NCI-H446 treated with DMSO at 0.1 percent for 48 hours (cell line): ENCODE measurements at places on chromosomes 7 and 10.

- no peak for DNase-seq
These were observed 213.7 kb downstream of the ITGB1 start for GRCh38 chr10:32744321-32744720.

DNA sequence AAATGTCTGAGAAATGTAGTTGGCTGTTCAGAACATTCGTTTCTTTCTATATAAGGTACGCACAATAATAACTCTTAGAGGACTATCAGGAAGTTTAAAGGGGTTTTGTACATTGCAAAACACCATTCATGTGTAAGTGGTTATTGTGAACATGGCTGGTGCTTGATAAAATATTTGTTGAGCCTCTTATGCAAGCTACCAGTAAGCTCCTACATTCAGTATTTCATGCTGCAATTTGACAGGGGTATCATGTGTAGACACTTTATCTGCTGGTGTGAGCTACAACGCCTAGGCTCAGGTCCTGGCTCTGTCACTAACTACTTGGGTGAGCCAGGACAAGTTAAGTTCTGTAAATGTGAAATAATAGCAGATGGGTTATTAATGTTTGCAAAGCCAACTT is 75.5 kb downstream of the MAP3K8 start:
- DNase-seq, result no peak

DNA sequence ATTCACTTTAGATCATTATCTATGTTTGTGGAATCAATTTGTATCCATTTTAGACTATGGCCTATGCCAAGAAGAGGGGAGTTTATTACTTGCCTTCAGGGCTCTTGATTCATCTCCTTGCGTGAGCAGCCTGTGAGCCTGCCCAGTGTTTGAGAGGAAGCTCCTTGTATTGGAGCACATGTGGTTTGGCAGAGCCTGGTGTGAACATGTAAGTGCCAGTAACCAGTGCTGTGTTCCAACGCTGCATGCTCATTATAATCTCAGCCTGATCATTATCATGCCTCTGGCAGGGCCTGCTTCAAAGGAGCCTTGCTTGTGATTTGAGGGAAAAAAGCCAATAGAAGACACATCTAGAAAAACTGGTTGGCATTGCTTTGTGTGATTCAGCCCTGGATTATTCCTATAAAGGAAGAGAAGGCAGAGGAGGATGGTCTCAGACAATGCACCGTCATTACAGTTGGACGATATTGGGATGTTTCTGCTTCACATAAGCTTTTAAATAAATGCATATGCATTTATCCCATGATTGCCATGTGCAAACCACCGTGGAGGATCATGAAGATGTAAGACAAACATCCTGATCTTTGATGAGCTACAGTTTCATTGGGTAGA is 203.4 kb upstream of the AHR start:
- DNase-seq, result no peak

DNA sequence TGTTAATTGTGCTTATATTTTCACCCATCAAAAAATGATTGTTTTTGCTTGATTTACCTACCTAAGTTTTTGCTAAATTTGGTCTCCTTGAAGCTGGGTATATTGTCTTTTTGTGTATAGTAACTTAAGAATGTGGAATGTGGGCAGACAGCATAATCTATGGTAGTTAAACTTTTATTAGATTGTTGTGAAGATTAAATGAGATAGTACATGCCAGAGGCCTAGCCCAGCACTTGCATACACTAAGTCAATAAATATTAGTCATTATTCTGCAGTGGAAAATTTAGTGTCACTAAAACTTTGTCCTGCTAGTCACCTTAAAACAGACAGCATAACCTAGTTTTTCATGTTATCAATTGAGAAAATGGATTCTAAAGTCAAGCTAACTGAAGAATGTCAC is 19.3 kb upstream of the RPA3 start:
- no peak for DNase-seq

DNA sequence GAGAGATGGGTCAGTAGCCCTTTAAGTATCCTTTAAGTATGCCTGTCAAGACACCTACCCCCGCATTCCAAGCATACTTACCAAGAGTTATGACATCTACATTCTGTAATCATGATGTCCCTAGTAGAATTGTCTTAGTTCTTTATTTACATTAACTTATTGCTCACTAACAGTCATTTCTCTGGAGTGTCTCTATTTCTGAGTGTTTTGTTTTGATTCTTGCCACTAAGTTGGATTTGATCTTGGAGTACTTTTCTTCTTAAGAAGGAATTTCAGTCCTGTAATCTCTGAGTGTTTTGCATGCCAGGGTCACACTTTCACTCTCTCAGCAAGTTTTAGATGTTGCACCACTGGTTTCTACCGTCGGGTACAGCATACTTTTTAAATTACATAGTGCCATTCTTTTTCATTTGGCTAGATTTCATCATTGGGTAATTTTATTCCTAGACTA is 1053.9 kb downstream of the KCNMA1 start:
- no peak for DNase-seq

GRCh38 chr7:32115831-32116230 is 45.6 kb upstream of the PDE1C start:
- DNase-seq, result no peak

- DNase-seq, result no peak
These were observed 92.8 kb upstream of the FAM133B start for GRCh38 chr7:92682903-92683539.

DNA sequence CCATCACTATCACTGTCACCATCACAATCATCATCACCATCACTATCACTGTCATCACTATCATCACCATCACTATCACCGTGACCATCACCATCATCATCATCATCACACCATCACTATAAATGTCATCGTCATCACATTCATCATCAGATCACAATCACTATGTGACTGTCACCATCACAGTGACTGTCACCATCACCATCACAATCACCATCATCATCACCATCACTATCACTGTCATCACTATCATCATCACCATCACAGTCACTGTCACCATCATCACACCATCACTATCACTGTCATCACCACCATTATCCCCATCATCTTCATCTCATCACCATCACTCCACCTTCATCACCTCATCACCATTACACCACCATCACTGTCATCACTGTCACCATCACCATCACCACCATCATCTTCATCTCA is 31.0 kb downstream of the PWWP2B start:
- DNase-seq, result no peak

- no peak for DNase-seq
These were observed 522 bp downstream of the CCL24 start for GRCh38 chr7:75813084-75813483.

DNA sequence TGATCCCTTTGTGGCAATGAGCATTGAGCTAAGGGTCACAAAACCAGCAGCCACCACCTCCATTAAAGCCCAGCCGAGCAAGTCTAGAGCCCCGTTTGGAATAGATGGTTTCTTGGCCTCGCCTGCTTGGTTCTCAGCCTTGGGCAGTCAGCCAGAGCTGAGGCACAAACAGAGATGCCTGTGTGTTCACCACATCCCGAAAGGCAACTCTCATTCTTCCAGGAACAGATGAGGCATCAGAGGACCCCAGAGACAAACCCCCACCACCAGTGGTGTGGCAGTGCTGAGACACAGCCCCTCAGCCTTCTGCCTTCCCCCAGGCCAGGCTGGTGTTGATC is 203.3 kb upstream of the ZMIZ1 start:
- DNase-seq, result peak; percentile 28

GRCh38 chr10:63481815-63482421 is 16.1 kb upstream of the JMJD1C start:
- no peak for DNase-seq

DNA sequence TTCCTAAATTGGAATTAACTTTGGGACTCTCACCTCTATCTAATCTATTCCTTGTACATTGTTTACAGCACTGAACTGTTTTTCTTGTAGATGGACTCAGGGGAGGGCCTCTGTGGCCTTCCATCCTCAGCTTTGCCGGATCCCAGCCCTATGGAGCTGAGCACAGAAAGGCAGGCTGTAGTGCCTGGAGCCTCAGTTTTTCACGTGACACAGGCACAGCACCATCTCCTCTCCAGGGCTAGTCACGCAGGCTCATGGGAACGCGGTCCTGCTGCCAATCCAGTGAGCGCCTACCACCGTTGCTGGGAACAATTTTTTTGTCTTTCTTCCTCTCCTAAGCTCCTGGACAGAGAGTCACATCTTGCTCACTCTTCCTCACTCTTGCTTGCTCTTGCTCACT is 75.6 kb upstream of the DDC start:
- no peak for DNase-seq

GRCh38 chr10:130750441-130750840 is 561.1 kb downstream of the TCERG1L start:
- no peak for DNase-seq

- DNase-seq, result no peak
These were observed 95.7 kb upstream of the PALS2 start for GRCh38 chr7:24477398-24478136.

DNA sequence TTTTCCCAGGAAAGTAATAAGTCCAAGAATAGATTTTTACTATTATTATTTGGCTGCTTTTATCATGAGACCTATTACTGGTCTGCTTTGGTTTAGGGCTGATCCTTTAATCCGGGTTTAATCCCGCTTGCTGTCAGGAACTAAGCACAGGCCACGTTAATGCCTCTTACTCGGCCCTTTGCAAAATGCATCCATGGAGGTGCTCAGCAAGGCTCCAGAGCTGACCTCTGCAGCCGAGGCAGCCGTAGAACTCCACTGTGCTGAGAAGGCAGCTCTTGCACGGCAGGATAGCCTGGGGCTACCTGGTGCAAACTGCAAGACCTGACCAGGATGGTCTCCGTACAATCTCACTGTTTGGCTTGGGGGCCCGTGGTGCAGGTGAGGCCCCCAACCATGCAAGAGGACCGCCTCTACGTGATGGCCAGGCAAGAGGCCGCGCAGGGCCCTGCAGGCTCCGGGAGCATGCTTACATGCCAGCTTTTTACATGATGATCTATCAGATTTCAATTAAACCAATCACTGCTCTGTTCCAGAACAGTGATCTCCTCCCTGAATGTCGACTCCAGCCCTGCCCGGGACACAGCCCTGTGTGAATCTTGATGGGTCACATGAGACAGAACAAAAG is 10.4 kb upstream of the CALML3 start:
- no peak for DNase-seq

DNA sequence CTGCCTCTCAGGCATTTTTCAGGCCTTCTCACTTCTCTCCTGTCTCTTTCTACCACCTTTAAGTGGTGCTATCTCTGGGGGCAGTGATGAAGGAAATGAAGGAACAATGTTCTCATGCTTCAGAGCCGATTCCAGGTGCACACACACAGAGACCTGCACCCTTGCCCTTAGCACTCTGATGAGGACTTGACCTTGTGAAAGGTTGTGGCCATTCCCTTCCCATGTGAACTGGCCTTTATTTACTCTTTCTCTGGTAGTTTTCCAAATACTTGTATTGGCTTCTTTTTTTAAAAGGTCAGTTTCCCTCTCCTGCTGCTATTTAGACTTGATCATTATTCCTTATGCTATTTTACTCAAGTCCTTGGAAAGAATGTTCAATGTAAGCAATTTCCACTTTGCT is 188.6 kb downstream of the MDFIC start:
- DNase-seq, result no peak

DNA sequence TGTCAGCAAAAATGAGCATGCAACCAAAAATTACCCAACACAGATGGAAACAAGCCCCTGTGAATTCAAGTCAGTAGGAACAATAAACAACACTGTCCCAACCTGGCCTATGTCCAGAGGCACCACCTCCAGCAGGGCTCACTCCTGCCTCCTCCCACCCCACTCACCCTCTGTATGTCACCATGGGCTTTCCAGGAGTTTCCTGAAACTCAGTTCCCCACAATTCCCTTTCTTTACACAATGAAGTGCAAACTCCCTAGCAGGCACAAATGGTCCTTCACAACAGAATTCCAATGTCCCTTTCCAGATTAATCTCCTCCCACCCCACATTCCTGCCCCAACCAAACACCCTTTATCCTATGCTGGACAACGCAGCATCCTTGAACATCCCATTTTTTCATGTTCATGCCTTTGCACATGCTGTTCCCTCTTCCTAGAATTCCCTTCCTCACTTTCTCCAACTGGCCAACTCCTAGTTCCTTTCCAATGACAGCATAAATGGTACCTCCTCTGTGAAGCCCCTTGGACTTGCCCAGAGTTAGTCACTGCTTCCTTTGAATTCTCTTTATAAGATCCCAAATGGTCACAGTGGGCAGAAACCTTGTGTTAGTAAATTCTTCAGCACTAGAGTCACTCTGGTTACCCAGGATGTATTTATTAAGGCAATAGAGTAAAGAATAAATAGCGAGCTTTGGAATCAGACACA is 157.5 kb downstream of the SLIT1 start:
- no peak for DNase-seq

DNA sequence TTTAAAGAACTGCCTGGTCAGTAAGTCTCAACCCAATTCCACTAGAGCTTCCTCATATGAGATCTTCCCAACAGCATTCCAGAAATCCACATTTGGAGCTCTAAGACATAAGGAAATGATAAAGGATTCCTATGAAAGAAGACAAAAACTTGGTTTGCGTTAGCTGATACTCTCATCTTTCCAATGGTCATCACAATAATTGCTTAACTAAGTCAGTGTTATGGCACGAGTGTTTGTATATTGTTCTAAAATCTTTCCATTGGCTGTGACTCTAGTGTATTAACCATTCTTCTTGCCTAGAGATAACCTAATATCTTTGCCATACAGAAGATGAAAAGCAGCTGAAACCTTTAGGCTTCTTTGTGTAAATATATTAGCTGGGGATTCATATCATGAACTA is 289.0 kb downstream of the SNX13 start:
- DNase-seq, result no peak

DNA sequence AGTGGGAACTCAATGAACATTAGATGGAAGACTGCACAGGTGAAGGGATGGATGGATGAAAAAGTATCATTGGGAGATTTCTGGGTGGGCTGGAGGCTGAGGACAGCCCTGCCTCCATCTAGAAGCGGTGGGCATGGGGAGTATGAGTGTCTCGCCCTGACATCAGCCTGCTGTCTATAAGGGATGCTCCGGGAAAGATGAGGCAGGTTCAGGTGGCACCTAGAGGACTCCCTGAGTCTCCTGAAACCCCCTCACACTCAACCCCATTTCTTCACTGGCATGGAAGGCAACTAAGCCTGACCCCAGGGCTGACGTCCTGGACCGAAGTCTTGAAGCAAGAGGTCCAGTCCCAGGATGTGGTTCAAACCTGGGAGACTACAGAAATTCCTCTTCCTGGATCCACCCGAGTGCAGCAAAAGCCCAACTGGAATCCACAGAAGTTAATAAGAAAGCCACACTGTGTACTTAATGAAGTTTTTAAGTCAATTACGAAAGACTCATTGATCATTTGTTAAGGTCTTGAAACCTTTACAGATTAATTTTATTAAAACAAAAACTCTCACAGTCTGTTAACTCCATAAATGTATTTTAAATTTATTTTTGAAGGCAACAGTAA is 238.8 kb downstream of the EMX2 start:
- no peak for DNase-seq
